ENCODE measurements at places on chromosomes 1 and 21. TPM values are rescaled to one million over a fixed set of nuclear protein-coding genes. Genes with fewer than 3 reads are reported as not detected.

GRCh38 chr21:17512253-17513213 lies at the start of gene CXADR:
TSS of gene CXADR (plus strand) at chr21:17513043. CDS start at chr21:17513130, 87 bp downstream.
- DNase-seq, result peak; percentile 49

GRCh38 chr21:41523175-41523574 lies 15.2 kb upstream of the TMPRSS2 start:
- DNase-seq, result no peak

The CLIC4 gene
- total RNA-seq, result 169 TPM

The LCE2A gene
- not detected for total RNA-seq

The ADGRL4 gene
- not detected for total RNA-seq
